ENCODE measurements at places on chromosomes 3 and 15. TPM values are rescaled to one million over a fixed set of nuclear protein-coding genes. Genes with fewer than 3 reads are reported as not detected.

Gene LRRC49
- total RNA-seq = 23.6 TPM

Gene PLAAT1
- not detected for total RNA-seq

Gene OR5K2
- total RNA-seq = not detected

Gene NR2F2
- 13.2 TPM for total RNA-seq

Gene DUOXA2
- total RNA-seq = not detected
